ENCODE measurements at places on chromosomes 12 and 14. TPM values are rescaled to one million over a fixed set of nuclear protein-coding genes. Genes with fewer than 3 reads are reported as not detected.

- no peak for DNase-seq
These were observed 1.8 kb upstream of the RCOR1 start for GRCh38 chr14:102590667-102591099.

- no peak for DNase-seq
These were observed 174.2 kb downstream of the PPM1H start for GRCh38 chr12:62760779-62761178.

- no peak for DNase-seq
These were observed 26.5 kb downstream of the NTF3 start for GRCh38 chr12:5458229-5459050.

- DNase-seq, result no peak
These were observed 27.6 kb upstream of the GALNT9 start for GRCh38 chr12:132356691-132357622.

DNA sequence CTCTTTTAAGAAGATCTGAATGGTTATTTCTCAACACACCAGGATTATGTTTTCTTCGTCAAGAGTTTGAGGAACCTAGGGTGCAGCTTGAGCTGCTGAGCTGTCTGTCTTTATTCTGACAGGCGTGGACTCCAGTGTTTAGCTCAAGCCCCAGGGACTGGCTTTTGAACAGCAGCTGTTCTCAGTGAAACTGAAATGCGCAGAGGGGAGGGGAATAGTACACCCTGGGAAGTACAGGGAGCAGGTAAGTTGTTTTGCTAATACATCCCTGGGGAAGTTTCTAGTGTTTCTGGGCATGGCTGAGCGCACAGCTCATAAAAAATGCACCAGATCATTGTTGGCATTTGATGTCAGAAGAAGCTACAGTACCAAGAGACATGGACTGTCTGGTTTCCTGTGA is 659.8 kb downstream of the DIO2 start:
- DNase-seq, result no peak

The AEBP2 gene
- 79.6 TPM for total RNA-seq

The DBX2 gene
- not detected for total RNA-seq

The MARCHF9 gene
- 8.8 TPM for total RNA-seq

The GLS2 gene
- 0.85 TPM for total RNA-seq
